ENCODE measurements at places on chromosomes 1 and 21. TPM values are rescaled to one million over a fixed set of nuclear protein-coding genes. Genes with fewer than 3 reads are reported as not detected.

PM20D1 gene
- total RNA-seq, result not detected

EPHB2 gene
- 14.8 TPM for total RNA-seq

OR2T35 gene
- not detected for total RNA-seq

SHISA4 gene
- 3.7 TPM for total RNA-seq

SLC1A7 gene
- total RNA-seq, result 0.18 TPM

NPHS2 gene
- not detected for total RNA-seq

FAM72B gene
- total RNA-seq, result 32.4 TPM

HSPA6 gene
- total RNA-seq, result 0.04 TPM

AMY1B gene
- total RNA-seq, result not detected

RUSC1 gene
- 85.2 TPM for total RNA-seq

RIPPLY3 gene
- 0.52 TPM for total RNA-seq

NBPF14 gene
- 6.2 TPM for total RNA-seq

CTTNBP2NL gene
- 15.3 TPM for total RNA-seq

AGMAT gene
- 6.9 TPM for total RNA-seq

C1orf105 gene
- total RNA-seq, result not detected

VSIG8 gene
- total RNA-seq, result not detected

PLEKHN1 gene
- 2.0 TPM for total RNA-seq

GCSAML gene
- not detected for total RNA-seq

LY9 gene
- 0.24 TPM for total RNA-seq

RIMS3 gene
- 20.0 TPM for total RNA-seq

MECR gene
- total RNA-seq, result 62.1 TPM

OPTC gene
- total RNA-seq, result 0.30 TPM

LDLRAD1 gene
- not detected for total RNA-seq

DHDDS gene
- 60.0 TPM for total RNA-seq

EEIG2 gene
- total RNA-seq, result 39.6 TPM

KRTAP19-1 gene
- not detected for total RNA-seq

C1orf167 gene
- total RNA-seq, result 1.5 TPM

OR14K1 gene
- not detected for total RNA-seq

ASB17 gene
- total RNA-seq, result not detected

HNRNPU gene
- 277 TPM for total RNA-seq

TFF3 gene
- 9.2 TPM for total RNA-seq

SLC44A3 gene
- 0.83 TPM for total RNA-seq

APCS gene
- not detected for total RNA-seq

GREM2 gene
- 0.15 TPM for total RNA-seq

CHI3L1 gene
- 0.37 TPM for total RNA-seq

AADACL4 gene
- total RNA-seq, result not detected

SPOCD1 gene
- 3.5 TPM for total RNA-seq

OR2AK2 gene
- total RNA-seq, result not detected

ATF3 gene
- 19.2 TPM for total RNA-seq

PGBD5 gene
- total RNA-seq, result 34.7 TPM

ZMYND12 gene
- 2.6 TPM for total RNA-seq

WNT4 gene
- 0.33 TPM for total RNA-seq

STUM gene
- 0.14 TPM for total RNA-seq

SPTA1 gene
- total RNA-seq, result not detected

HSF2BP gene
- 0.52 TPM for total RNA-seq

ANGPTL3 gene
- 0.04 TPM for total RNA-seq

CFHR5 gene
- total RNA-seq, result not detected

PDZK1IP1 gene
- total RNA-seq, result not detected

C1orf185 gene
- total RNA-seq, result not detected

TRABD2B gene
- 4.4 TPM for total RNA-seq

PEX14 gene
- total RNA-seq, result 58.5 TPM

DPT gene
- not detected for total RNA-seq
